Activated CD8-positive, alpha-beta memory T cell treated with anti-CD3 and anti-CD28 coated beads for 1 hour (primary cell): ENCODE measurements at places on chromosomes 2 and 18.

DNA sequence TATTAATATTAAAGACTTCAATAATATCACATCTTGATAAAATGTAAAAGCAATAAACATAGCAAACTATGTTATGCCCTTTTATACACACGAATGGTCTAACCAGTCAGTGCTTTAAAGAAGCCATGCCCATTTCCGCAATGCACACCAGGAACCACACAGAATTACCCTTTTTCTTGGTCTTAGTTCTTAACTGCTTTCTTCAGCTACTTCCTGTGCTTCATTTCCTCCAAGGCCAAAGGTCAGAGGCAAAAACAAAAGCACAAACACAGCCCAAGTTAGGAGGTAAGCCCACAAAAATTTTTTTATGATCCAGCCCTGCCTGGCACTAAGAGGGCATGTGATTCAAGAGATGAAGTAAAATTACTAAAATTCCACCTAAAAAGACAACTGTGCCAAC is 267.2 kb downstream of the FBXO15 start:
- no peak for DNase-seq

- DNase-seq, result no peak
Measured at GRCh38 chr2:107027205-107027604, 141.2 kb upstream of the ST6GAL2 start.

DNA sequence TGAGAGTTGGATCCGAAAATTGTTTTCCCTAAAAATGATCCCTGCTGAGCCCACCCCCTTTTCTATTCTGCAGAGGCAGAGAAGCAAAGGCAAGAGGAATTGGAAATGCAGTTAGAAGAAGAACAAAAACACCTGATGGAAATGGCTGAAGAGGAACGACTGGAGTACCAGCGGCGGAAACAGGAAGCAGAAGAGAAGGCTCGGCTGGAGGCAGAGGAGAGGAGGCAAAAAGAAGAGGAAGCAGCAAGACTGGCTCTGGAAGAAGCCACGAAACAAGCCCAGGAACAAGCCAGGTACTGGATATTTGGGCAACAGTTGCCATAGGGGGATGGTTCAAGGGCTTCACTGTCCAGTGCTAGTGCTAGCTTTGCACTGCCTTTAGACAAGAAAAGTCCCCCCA is 41.7 kb downstream of the SUMO1 start:
- DNase-seq, result no peak

GRCh38 chr2:241139531-241140444 is 9.5 kb downstream of the PASK start:
- DNase-seq, result no peak

GRCh38 chr2:73232403-73233153 is 461 bp downstream of the PRADC1 start:
- no peak for DNase-seq
